Esophagus mucosa (tissue), 1 donor: ENCODE measurements at places on chromosomes 11 and 22. TPM values are rescaled to one million over a fixed set of nuclear protein-coding genes. Genes with fewer than 3 reads are reported as not detected.

GRCh38 chr11:102116453-102117205, 6.4 kb downstream of the YAP1 start:
- no peak for ATAC-seq

DNA sequence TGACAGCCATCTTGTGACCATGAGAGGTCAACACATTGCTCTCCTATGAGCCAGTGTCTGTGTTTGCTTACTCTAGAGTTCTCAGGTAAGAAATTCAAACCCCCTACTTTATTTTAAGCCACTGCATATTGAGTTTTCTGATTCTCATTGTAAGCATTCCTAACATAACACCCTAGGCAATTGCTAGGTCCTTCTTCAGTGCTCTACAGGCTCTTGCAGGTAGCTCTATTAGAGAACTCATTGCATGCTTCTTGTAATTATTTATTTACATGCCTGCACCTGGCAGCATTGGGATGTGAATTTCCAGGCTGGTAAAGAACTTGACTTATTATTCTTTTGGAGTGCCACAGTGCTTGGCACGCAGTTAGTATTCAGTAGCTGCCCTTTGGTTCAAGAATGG, 288.8 kb upstream of the SYN3 start:
- ATAC-seq: no peak

DNA sequence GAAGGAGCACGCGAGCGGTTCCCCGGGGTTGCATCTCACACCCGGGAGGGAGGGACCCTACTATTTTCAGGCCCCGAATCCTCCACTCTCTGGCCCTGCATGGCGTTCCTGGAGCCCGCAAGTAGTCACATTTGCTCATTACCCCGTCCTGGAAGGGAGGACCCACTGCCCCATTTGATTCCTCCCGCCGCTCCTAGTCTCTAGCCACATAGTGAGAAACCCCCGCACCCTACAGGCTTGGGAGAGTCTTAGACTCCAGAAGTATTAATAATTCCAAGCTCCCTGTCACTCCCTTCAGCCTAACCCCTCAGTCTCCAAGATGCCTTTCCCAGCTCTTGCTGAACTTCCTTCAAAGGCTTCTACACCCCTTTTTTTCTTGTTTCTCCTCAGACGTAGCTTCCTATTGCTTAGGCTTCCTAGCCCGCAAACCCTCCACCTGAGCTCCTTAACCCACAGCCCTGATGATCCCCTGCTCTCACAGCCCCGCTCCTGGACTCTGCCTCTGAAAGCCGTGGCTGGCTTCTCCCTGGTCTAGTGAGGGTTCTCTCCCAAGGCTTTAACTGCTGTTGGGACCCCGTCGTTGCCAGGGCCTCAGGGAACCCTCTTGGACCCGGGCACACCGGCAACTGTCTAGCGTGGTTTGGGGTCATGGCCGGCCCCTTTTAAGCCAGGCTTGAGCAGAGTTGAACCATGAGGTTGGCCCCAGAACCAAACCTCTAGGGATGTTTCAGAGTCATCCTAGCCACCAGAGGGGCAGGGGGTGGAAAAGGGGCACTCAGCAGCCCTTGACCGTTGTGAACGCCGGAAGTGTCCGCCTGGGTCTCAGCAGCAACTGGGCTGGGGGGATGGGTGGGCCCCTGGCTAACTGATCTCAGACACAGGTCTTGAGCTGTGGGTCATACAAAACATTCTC, 862 bp downstream of the GGA1 start:
- no peak for ATAC-seq

DNA sequence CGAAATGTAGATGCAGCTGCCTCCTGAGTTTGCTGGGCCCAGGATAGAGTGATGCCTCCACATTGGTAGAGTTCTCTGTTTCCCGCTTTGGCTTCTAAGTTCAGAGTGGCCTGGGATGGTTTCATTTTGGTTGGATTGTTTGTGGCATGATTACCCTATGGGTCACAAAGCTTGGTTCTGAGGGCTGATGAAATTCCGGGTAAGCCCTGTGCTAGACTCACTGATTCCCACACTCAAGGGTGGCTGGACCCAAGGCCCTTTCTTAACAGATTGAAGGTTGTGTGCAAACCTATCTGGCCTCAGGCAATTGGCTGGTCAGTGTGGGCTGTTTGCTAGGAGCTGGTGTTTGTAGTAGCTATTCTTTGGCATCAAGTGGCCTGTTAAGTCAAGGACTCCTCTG, 158.4 kb downstream of the MYO18B start:
- ATAC-seq: no peak

- ATAC-seq: no peak
These were observed 41.8 kb downstream of the GALNT18 start for GRCh38 chr11:11580012-11580411.

DNA sequence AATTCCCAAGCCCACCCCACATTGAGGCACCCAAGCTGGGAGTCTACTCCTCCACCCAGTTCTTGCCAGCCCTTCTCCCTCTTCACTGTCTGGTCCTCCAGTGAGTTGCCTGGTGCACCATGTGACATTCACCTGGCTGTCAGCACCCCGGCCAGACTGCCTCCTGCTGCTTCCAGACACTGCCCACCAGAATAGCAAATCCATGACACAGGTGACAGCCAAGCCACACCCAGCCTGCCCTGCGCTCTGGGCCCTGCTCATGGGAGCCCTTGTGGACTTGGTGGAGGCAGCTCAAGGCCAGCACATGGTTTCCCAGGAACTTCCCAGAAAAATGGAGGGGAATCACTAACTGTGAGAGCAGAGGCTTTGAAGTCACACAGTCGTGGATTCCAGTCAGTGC, 96.3 kb upstream of the CSNK2A3 start:
- no peak for ATAC-seq

DNA sequence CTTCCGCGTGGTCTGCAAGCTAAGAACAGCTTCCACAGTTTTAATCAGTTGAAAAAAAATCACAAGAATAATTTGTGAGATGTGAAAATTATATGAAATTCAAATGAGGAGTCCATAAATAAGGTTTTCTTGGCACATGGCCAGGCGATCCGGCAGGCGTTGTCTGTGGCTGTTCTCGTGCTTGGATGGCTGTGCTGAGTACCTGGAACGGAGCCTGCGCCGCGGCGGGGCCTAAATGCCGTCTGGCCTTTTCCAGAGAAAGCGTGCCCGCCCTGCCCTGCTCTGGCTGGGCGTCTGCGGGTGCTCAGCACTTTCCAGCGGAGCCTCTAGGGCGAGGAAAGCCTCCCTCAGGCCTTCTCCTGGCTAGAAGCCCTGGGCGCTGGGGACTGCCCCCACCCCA, 41.8 kb downstream of the OSBPL5 start:
- ATAC-seq: peak; percentile 55

- no peak for ATAC-seq
These were observed 255.7 kb downstream of the BUD13 start for GRCh38 chr11:116517077-116517476.

- no peak for ATAC-seq
These were observed 40.5 kb upstream of the OR9Q1 start for GRCh38 chr11:57983191-57983590.

DNA sequence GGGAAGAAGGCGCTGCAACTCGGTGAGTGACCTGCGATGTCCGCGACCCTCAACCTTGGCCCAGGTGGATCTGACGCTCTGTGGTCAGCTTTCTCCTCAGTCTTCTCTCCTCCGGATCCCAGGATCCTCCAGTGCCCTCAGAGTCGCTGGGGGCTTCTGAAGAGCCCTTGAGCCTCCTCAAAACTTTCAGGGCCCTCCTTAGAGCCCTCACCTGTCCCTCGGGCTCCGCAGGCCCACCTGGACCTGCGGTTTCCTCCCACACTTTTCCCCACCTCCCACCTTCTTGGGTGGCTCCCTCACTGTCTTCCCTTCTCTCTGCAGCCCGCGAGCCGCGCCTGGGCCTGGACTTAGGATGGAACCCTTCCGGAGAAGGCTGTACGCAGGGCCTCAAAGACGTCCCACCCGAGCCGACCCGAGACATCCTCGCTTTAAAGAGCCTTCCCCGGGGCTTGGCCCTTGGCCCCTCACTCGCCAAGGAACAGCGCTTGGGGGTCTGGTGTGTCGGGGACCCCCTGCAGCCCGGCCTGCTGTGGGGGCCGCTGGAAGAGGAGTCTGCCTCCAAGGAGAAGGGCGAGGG, 335 bp downstream of the ZNF408 start:
- ATAC-seq: no peak

- no peak for ATAC-seq
These were observed 542.1 kb downstream of the ETS1 start for GRCh38 chr11:128045094-128045725.

DNA sequence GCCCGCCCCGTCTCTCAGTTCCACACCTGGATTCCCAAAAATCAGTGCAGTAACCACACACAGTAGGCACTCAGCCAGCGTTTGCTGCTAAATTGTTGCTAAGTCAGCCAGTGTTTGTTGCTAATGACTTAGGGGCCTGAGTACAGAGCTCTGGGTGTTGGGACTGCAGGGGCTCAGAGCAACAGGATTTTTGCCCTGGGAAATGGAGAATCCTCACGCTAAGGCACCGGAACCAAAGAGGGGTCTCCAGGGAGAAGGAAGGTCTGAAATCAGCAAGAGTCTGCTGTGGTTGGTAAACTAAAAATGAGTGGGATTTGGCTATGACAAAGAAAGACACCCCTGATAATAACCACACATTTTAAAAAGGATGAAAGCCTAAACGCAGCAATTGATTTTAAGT, 22.7 kb upstream of the ALX4 start:
- ATAC-seq: no peak

DNA sequence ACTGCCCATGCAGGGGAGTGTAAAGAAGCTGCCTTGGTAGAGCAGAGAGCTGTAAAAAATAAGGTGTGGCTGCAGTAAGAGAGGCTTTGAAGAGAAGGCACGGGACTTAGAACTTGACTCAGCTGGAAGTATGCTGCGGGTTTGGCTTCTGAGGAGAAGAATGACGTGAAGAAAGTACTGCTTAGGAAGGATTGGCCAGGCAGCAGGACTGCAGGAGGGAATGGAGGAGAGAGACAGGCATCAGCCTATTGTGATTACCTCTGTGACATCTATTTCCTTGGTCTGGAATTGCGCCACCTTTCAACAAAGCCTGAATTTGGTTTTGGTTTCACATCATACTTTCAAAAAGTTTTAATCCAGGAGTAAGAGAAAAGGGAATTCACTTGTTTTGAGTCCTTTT, 22.5 kb downstream of the PRRG4 start:
- ATAC-seq: peak; percentile 96

DNA sequence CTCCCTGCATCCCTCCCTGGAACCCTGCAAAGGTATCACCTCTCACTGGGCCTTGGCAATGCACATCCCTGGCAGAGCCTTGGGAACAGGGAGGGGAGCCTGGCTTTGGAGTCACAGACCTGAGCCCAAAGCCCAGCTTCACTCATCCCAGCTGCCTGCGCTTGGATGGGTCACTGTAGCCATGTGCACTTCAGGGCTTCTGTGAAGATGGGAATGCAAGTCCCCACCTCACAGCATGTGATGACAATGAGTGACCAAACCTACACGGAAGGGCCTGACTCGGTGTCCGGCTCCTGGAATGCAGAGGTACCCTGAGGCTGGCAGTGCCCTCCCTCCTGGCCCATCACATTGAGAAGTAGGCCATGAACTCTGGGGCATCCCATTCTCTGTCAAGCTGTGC, 22.8 kb upstream of the BAIAP2L2 start:
- no peak for ATAC-seq

- ATAC-seq: no peak
These were observed 76.8 kb upstream of the SHANK2 start for GRCh38 chr11:71329165-71329510.

GRCh38 chr11:33900159-33900840, 8.4 kb upstream of the LMO2 start:
- ATAC-seq: no peak

- ATAC-seq: peak; percentile 73
These were observed 800 bp downstream of the KCTD21 start for GRCh38 chr11:78187366-78188285.

DNA sequence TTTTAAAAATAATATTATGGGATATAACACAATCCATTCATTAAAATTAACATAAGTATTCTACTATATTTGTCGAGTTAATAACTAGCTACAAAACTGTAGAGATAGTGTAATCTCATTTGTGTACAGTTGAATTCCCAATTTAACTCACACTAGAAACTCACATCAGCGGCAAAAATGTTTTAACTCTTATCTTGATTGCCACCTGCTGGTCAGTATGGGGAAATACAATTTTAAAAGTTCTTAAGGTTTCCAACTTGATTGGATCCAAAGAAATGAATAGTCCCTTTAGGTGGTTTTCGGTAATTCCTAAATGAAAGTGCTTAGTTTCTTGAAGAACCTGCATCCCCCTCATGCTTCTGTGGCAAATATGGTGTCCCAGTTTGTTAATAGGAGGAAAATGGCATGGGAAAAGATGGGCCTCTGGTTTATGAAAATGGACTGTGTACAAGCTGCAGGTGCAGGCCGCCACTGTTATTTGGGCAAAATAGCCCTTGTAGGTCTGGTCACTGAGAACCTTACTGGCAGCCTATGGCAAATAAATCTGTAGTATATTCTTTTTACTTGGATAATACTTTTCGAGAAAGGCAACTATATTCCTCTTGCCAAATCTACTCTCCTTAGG, 33.7 kb upstream of the SLC17A6 start:
- ATAC-seq: no peak

- ATAC-seq: no peak
These were observed 1.9 kb upstream of the FTH1 start for GRCh38 chr11:61969391-61969758.

CBLIF gene
- not detected for total RNA-seq

OR52N4 gene
- total RNA-seq: not detected

MB gene
- total RNA-seq: 7.7 TPM
